Kidney (tissue), 22 donors: ENCODE measurements at places on chromosomes 4 and X.

GRCh38 chr4:3796960-3797359 is 30.8 kb downstream of the ADRA2C start:
- no peak for DNase-seq

DNA sequence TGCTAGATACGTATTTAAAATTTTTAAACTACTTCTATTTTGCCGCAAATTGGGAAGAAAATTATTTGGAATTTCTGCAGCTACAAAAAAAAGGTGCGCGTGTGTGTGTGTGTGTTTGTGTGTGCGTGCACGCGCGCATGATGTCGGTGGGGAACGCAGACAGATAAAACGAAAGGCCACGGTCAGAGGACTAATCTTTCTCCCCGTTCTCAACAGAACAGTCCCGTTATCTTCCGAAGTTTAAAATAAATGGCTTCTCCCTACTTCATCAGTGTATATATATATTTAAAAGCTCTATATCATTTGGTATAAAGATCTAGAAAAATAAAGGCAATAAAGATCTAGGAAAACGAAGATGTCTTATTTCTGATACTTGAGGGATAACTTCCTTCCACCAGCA is 1.5 kb downstream of the MGARP start:
- DNase-seq, result no peak

GRCh38 chr4:69888336-69888735 is 28.4 kb upstream of the SULT1E1 start:
- DNase-seq, result no peak

- no peak for DNase-seq
Measured at GRCh38 chr4:151667048-151667447, 93.8 kb downstream of the GATB start.

DNA sequence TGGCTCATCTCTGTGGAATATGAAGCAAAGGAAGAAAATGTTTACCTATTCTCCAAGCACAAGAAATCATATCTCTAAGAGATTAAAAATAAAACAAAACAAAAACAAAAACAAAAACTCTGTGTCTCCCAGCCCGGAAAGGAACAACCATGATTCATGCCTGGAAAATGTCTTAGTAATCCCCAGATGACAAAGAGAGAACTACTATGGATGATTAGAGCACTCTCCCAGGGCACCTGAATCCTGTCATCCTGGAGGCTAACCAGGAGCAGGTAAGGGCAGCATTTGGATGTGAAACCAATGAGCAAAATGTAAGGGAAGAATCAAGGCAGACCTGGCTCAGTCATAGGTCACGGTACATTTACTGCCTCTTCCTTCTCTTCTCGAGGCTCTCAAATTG is 1.7 kb upstream of the AKAP4 start:
- no peak for DNase-seq

DNA sequence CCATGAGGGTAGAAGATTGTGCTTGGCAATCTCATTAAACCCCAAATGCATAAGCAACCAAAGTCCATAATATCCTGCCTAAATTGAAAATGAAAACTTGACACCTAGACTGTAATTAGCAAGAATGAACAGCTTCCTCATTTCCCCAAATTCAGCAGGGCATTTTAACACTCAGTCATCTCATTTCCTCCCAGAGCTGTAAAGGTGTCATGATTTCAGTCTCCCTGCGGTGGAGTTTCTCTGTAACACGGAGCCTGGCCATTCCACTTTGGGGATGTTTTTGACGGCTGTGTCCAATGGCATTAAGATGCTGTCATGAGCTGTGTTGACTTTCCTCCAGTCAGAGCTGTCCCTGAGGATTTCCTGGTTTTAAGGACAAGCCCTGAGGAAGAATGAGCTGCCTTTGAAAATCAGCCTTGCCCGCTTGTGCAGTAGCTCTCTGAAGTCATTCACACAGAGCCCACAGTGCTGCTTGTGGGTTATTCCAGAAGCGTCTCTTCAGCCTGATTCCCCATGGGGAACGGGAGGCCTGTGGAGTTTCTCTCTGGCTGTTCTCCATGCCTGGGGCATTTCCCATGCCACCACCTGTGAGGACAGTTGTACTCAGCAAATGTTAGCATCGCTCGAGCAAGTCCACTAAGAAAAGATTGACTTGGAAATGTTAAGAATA is 187.0 kb downstream of the MID1 start:
- no peak for DNase-seq

GRCh38 chr4:183971929-183972490 is 66.9 kb downstream of the STOX2 start:
- peak; percentile 57 for DNase-seq

DNA sequence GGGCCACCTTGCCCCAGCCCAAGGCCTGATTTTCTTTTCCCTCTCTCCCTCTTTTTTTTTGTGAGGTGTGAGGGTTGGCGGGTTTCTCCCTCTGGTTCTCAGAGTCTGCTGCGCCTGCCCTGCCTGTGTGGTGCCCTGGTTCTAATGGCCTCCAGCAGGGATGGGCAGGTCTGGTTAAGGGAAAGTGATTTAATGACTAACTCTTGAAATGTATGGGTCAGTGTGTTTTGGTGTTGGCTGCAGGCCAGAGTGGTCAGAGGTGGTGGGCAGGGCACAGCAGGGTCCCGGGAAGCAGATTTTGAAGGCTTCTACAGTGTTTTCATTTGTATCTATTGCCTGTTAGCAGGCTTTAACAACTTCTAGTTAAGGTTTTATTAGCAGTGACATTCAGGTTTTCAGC is 39.0 kb downstream of the JADE1 start:
- no peak for DNase-seq

- DNase-seq, result no peak
Measured at GRCh38 chr4:81740487-81740886, 268.8 kb upstream of the RASGEF1B start.

GRCh38 chr4:8197521-8197920 is 1.6 kb upstream of the SH3TC1 start:
- no peak for DNase-seq

GRCh38 chr4:10959586-10959985 is 275.0 kb upstream of the CLNK start:
- DNase-seq, result peak; percentile 48

DNA sequence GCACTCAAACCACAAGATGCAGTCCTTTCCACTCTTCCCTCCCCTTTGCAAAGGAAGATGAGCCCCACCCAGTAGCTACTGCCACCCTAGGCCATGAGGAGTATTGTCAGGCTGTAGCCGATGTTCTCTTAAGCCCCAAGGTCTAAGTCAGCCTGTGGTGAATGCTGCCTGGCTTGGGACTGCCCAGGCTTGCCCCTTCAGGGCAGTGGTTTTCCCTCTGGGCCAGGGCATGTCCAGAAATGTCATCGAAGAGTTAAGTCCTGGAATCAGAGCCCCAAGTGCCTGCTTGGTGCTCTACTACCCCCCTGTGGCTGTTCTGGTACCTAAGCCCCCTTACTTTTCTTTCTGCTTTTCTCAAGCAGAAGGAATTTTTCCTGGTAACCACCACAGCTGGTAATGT is 11.8 kb upstream of the PGK1 start:
- DNase-seq, result peak; percentile 49

- DNase-seq, result no peak
Measured at GRCh38 chrX:49278081-49278480, 8.5 kb downstream of the PPP1R3F start.

GRCh38 chrX:39969099-39969818 is 128.5 kb downstream of the BCOR start:
- peak; percentile 76 for DNase-seq

GRCh38 chr4:63123441-63123840 is 1285.8 kb downstream of the TECRL start:
- DNase-seq, result no peak

DNA sequence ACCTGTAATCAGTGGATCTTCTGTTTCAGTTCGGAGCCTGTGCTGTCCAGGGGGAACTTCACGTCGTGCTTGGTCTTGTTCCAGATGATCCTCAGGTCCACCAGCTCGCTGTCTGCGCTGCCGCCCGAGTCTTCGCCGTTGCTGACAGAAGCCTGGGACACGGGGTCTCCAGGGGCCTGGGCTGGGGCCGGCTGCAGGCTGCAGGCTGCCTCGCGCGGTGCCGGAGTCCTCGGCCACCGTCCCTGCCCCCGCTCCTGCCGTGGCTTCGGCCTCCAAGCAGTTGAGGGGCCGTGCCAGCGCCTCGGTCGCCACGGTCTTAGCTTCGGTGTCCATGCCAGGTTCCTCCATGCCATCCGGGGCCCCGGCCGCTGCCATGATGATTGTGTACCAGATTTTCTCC is 37.3 kb upstream of the CCNI start:
- DNase-seq, result no peak

DNA sequence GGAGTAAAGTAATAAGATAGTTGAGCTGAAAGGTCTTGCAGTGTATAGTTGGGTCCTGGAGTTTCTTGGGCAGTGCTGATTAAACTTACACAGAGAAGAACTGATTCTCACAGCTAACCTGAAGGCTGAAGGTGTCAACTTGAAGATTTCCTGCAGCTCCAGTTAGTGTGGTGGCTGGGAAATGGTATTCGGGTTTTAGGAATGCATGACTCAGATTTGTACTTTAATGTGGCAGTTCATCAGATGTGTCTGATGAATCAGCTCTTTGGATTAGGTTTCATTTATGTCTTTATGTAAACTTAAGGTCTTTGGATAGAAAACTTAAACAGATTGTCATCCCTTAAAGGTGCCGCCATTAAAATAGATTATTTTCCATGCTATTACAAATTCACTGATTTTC is 200.0 kb downstream of the IL1RAPL1 start:
- no peak for DNase-seq

DNA sequence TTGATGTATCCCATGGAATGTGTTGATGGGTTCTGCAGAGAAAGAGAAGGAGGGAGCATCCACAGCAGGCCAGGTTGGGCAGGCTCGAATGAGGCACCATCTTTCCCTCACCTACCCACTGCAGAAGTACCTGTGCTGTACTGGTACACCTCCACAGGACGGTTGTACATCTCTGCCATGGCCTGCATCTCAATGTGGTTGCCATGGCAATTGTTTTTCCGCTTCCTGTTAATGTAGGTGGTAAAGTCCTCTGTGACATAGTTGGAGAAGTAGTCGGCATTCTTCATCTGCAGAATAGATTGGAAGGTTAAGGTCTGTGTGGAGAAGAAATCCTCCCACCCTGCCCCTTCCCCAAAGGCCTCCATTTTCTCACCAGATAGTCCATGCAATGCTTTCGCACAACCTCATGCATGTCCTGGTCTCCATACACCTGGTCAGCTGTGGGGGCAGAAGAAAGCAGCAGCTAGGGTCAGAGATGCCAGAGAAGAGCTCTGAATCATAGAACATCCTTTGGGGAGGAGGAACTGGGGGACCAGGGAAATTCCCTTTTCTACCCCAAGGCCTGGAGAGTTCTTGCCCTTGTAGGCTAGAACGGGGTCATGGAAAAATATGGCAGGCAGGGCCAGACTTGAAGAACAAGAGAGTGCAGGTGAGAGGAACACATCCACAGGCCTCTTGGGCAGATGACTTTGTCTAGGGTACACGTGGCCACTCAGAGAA is 15.9 kb upstream of the PIM2 start:
- DNase-seq, result no peak

- DNase-seq, result no peak
Measured at GRCh38 chr4:88738180-88738579, 40.6 kb upstream of the NAP1L5 start.

- no peak for DNase-seq
Measured at GRCh38 chrX:31545726-31546125, 473.9 kb upstream of the FTHL17 start.

DNA sequence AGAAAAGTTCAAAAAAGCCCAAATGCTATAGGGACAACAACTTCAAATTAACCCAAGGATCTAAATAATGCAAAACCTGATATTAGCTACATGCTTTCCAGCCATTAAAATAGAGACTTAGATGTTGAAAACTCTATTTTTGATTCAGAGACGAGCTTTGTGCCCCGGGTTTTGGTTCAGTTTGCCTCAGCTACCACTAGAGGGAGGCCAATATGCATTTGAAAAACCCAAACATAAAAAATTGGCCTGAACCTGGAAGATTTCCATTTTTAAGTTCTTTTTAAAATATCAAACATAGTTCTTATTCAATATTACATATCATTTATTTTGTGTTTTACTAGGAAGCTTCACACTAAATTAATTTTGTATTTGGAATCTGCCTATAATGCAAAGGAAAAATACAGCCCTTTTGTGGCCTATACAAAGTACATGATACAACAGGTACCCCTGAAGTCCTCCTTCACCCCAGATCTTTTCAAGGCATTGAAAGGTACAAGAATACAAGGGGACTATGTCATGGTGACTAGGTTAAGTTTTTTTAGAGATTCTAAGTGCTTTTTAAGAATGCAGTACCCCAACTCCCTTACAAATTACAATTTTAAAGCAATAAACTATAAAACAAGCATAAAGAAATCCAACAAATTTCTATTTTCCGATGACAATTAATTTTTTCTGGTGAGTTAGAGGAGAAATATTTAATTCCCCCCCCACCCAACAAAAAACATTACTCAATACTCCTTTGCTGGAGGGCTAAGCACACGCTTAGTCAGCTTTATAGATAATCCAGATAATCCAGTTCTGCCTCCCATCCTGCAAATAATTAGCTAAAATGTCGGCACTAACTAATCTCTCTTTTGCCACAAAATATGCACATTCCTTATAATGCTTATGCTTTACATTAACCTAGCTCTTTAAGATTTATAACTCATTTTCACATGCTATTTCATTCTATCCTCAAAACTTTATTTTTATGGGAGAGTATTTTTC is 97.7 kb upstream of the PTPN13 start:
- peak; percentile 65 for DNase-seq

DNA sequence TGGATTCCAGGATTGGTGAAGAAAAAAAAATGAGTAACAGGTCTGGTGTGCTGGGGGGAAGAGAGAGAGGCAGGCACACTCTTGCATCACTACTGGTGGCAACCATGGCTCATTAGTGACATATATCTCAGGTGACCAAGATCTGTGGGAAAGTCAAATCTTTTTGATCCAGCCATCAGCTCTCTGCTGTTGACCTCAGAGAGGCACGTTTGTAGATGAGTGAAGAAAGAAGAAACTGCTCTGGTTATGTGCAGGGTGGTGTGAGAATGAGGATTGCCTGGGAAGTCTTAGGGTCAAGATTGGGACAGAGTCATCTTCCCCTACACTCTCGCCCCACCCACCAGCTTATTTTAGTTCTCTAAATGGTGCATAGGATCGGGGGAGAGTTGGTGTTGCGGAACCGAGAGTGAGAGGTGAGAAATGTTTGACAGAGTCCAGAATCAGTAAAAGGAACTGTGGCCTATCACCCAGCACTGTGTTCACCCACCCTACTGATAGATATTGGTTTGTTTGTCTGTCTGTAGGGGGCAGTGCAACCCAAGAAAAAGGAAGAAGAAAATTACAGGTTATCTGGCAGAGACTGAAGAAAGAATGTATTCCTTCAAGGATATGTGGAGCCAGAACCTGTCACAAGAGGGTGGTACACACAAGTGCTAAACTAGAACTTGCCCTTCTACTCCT is 21.9 kb downstream of the ARMCX6 start:
- DNase-seq, result peak; percentile 24
